Stimulated activated CD4-positive, alpha-beta T cell treated with anti-CD3 and anti-CD28 coated beads, Interleukin-4, amount 100 ng/mL, for 1 hour (primary cell): ENCODE measurements at places on chromosomes 7 and 10.

DNA sequence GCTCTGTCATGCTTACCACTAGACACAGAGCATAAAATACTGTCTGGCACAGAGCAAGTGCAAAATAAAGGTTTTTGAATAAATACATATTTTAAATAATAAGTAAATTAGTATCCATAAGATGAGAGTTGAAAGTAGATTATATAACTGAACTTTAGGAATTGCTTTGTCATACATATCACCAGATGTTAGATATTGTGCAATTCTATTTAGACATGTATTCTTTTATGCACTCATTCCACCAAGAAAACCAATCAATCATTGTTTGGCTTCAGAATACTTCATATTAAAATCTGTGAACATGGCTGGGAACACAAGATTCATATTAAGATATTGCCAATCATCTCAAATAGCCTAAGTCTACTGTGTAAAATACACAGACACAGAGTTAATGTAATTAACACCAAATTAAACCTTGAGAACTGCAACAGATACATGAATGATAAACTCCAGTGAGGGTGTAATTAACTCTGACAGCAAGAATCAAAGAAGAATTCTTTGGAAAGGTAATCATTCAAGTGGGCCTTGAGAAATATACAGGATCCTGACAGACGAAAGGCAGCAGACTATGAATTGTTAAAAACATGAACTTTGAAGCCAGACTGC lies 201.0 kb upstream of the PTN start:
- no peak for DNase-seq

DNA sequence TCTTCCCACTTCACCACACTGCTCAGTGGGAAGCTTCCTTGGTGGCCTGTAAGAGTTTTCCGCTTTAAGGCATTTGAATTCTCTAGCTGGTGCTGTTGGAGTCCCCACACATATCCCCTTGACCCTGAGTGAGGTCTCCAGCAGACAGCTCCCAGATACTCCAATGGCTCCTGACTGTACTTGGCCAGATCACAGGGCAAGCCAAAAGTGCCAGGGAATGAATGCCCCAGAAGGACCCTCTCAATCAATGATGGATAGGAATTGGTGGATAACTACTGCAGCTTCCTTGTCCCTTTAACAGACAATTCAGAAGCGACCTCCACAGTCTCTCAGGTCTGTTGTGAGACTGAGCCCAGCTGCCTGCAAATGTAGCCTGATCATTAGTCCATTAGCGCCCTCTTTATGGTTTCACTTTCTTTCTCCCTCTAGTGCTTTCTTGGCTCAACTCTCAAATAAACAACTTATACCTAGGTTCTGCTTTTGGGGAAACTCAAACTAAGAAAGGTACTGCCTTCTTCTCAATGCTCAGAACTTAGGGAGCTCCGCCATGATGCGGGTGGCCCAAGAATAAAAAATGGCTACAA lies 283.0 kb downstream of the TCF7L2 start:
- no peak for DNase-seq

DNA sequence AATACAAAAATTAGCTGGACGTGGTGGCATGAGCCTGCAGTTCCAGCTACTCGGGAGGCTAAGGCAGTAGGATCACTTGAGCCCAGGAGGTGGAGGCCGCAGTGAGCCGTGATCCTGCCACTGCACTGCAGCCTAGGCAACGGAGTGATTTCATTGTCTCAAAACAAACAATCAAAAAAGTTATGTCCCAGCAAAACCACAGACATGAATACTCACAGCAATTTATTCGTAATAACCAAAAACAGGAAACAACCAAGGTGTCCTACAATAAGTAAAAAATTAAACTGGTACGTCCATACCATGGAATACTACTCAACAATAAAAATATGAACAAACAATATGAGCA lies 11.6 kb upstream of the CYTH3 start:
- DNase-seq: no peak

- DNase-seq: no peak
Measured at GRCh38 chr10:50469288-50469687, 154.5 kb downstream of the SGMS1 start.

GRCh38 chr7:3063016-3063753 lies 19.5 kb upstream of the CARD11 start:
- peak; percentile 76 for DNase-seq

DNA sequence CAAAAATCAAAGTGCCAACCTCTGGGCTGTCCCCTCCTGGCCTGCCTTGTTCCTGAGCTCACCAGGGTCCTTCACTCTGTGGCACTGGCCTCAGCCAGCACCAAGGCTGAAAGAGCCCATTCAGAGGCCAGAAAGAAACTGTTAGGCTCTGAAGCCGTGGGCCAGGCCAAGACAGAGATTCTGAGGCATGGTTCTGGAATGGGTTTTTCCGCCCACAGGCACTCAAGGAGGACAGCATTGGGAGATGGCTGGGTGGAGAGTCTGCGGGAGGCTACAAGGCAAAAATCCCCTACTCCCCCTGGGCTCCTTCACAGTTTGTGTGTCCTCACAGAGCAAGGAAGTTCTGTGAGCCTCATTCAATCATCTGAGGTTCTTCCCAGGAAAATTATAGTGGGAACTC lies 31.7 kb downstream of the GRIFIN start:
- no peak for DNase-seq
